Neural crest cell (in vitro differentiated cells): ENCODE measurements at places on chromosomes 2 and 18. TPM values are rescaled to one million over a fixed set of nuclear protein-coding genes. Genes with fewer than 3 reads are reported as not detected.

DNA sequence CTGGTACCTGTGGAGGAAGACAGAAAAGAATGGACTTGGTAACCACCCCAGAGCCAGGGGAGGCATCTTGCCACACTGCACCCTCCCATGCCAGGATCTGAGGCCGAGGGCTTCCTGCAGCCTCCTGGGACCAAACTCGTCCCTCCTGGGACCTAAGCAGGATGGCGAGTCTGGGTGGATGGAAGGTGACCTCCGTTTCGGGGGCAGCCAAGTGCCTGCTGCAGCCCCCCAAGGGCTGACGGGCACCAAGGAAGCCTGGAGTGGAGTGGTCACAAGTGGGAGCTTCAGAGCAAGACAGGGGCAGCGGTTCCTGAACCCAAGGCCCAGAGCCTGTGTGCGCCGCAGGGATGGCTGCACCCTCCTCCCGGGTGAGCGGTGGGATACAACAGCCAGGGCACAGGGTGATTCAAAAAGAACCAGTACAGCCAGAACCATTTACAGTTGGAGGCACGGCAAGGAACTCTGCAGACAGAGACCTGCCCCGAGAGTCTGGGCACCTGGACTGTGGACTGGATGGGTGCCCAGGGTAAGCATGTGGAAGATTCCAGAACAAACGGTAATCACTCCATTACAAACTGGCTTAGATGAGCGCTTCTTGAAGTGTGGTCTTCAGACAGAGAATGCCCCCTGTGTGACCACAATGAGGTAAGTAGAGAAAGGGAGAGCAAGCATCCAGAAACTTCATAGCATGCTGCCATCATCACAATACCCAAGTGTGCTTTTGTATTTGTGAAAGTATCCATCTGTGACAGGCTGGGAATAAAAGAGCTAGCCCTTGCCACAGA is 12.1 kb downstream of the HS1BP3 start:
- no peak for DNase-seq

DNA sequence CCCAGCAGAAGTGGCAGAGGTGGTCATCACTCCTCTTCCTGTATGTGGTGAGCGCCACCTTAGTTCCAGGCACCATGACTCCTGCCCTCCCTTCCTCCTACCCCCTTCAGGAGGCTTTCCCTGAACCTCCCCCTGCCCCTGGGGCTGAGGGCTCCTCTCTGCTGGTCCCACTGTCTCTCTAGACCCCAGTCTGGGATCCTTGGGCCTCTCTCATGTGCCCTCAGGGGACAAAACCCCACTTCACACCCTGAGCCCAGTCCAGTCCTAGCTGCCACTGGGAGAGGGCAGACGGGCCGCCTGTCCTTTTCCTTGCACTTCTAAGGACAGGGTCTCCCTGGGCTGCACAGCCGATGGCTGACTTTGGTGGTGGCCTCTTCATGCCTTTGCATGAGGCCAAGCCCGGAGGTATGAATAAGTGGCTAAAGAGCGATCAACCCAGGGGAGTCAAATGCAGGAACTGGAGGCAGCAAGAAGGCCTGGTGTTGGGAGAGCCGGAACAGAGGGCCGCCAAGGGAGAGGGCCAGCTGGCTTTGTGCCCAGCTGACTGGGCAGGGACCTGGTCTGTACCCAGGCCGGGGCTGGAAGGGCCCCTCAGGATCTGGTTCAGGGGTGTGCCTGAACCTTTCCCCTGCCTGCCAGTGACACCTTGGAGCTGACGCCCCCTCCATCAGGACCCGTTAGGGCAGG is 29.5 kb downstream of the GLI2 start:
- DNase-seq = no peak

DNA sequence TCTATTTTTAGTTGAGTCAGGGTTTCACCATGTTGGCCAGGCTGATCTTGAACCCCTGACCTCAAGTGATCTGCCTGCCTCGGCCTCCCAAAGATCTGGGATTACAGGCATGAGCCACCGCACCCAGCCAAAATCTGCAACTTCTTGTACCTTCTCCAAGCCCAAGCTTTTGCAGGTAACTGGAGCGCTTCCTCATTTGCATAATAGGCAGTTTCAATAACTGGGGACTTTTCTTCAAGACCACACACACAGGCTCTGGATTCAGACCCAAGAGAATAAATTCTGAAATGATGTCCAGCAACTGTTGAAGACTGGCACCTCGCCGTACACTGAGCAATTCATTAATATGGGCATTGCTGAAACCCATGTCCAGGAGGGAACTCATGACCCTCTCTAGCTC is 2.8 kb downstream of the MTERF4 start:
- no peak for DNase-seq

DNA sequence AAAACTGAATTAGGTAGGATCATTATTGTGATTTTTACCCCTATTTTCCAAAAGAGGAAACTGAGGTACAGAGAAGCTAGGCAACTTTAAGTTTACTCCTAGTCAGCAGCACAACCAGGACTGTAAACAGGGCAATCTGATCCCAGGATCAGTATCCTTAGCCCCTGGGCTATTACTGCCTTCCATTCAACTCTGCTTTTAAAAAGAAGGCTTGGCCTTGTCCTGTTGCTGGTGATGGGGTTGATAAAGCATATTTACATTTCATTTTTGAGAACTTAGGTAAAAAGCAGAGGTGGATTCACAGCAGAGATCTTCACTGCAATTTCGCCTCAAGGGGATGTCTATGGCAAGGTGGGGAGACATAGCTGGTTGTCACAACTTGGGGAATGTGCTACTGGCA is 148.5 kb downstream of the GALNT14 start:
- no peak for DNase-seq

- DNase-seq = no peak
Measured at GRCh38 chr2:19673213-19673791, 228.5 kb downstream of the TTC32 start.

- no peak for DNase-seq
Measured at GRCh38 chr2:241304039-241304670, 11.3 kb downstream of the HDLBP start.

Gene ZNF892
- 18.9 and 20.2 TPM in 2 replicates for total RNA-seq

Gene TUBA3E
- not detected in 2 replicates for total RNA-seq

Gene UGT1A3
- total RNA-seq = not detected in 2 replicates

Gene HAAO
- total RNA-seq = 3.5 and 4.9 TPM in 2 replicates

- no peak for DNase-seq
Measured at GRCh38 chr2:9573013-9573720, 17.5 kb upstream of the ADAM17 start.

DNA sequence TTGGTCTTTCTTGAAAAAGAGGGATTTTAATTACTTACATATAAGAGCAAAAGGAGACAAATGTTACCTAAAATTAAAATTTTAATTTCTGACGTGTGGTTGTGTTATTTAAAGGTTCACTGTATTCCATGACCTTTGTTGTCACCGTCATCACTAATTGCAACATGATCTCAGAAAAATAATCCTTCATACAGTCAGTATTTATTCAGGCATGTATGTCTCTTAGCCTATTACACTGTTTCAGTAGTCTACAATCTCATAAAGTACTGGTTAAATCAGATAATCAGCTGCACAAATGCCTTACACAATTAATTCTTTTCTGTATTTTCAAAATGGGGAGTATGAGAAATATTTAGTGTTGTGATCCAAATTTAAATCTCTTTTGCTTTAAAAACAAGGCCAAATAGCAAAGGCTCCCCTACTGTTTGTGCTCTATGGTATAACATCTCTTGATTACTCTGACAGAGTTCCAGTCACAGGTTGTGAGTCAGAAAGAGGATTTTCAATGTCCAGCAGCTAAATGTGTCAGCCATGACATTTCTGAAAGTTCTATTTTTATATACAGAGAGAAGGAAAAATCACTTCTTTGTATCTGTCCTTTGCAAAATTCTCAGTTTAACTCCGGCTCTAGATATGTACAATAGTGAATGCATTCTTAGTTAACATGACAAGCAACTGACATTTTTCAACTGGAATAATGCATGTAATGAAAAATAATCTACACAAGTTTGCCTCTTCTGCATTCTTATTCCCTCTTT is 184.0 kb downstream of the FIGN start:
- no peak for DNase-seq

- DNase-seq = no peak
Measured at GRCh38 chr2:202091476-202091875, 18.4 kb downstream of the KIAA2012 start.

DNA sequence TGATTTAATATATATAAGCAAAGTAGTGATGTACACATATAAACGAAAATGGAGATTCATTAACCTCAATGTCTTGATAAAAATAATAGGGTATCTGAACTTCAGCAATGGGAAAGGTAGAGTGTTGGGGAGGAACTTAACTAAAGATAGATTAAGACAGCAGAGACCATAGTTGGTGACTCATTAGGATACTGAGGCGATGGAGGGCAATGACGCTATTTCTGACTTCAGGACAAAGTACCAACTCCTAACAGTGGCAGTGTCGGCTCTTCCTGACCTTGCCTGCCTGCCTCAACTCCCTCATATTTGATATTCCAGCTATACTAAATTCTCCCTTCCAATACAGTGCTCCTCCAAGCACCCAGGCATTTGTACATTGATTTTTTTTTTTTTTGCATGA is 98.6 kb downstream of the CDH2 start:
- no peak for DNase-seq

Gene ATP8B1
- 0.05 and 0.09 TPM in 2 replicates for total RNA-seq

DNA sequence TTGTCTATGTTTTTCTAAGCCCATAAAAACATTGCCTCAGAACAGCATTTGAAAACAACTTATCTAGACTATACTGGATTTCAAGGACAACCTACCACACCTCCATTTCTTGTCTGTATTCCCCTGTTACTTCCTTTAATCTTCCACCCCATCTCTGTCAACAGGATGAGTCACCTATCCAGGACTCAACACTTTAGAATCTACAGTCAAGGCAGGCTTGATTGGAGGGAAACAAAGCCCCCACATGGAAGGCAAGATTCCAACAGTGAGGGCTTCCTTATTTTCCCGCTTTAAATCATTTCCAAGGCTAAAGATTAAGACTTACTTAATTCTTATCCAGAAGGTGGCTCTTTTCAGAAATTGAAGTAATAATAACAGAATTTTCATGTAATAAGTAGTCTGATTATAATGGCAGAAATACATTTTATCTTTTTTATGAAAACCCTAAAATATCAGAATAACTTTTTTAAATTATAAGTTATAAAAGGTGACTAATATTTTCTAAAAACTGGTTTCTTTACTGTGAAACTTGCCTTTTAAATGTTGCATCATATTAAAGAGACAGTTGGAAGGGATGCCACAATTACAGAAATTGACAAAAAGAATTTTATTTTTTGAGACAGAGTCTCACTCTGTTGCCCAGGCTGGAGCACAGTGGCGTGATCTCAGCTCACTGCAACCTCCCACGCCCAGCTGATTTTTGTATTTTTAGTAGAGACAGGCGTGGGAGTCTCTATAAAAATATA is 138.7 kb upstream of the CCDC150 start:
- DNase-seq = no peak

Gene HMSD
- total RNA-seq = 8.5 and 10.0 TPM in 2 replicates

Gene ZSWIM2
- total RNA-seq = not detected in 2 replicates

DNA sequence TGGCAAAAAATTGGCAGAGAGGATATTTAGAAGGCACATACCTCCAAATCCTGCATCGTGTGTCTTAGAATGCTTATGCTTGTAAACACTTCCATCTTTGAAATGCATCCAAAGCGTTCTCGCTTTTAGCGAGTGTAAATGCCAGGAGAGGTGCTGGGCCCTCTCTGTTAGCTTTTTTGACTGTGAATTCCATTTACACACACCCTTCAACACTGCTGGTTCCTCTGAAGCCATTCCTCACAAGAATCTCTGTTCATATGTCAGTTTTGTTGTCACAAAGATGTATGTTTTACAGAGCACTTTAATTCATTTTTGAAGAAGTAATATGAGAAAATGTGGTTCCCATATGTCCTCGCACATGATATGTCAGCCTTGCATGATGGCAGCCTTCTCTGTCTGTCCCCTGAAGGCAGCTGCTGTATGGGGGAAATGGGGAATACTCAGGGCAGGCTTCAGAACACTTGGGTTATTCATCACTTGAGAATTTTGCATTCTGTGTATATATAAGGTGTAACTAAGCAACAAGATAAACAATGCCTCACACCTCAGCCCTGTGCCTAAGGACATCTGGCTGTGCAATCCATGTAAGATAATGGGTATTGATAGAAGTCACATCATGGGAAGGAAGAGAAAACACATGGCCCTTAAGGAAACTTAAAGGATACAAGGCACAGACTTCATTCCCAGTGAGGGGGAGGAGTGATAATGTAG is 52.3 kb downstream of the RAB27B start:
- no peak for DNase-seq

- DNase-seq = no peak
Measured at GRCh38 chr2:219467736-219468075, 31.0 kb upstream of the GMPPA start.

Gene ANKRD36C
- total RNA-seq = 43.5 and 46.2 TPM in 2 replicates

DNA sequence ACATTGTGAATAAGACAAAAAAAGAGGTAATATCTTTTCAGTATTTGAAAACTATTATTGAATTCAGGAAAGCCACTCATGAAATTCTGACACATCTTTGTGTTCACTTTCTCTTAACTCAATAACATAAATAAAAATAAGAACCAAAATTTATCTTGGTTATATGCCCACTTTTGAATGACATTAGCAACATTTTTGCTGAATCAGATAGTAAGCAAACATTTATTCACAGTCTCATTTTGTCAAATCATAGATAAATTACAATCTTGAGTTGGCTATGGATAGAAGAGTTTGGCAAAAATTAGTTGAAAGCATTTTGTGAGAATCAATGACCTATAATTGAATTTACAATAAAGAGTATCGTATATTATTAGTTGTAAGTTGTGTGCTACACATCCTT is 545.1 kb upstream of the PKDCC start:
- DNase-seq = no peak
